ENCODE measurements at places on chromosomes 6 and 20.

- DNase-seq: no peak
These were observed 175.8 kb upstream of the SALL4 start for GRCh38 chr20:51978070-51978501.

GRCh38 chr6:84282550-84282949 lies 55.1 kb upstream of the CEP162 start:
- no peak for DNase-seq

GRCh38 chr6:23754197-23754596 lies 371.8 kb upstream of the NRSN1 start:
- no peak for DNase-seq

GRCh38 chr20:56002908-56003800 lies 2.2 kb downstream of the CBLN4 start:
- DNase-seq: no peak

DNA sequence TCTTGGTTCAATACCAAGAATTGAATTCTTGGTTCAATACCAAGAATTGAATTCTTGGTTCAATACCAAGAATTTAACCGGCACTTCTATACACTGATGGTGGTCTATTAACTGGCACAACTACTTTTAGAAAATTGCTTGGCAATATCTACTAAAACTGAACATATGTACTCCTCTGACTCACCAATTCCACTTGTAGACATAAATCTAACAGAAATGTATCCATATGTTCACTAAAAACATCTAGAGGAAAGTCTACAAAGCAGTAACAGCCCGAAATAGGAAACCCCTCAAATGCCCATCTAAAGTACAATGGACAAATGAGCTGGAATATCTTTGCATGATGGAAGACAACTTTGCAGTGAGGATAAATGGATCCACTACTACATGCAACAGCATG lies 71.9 kb downstream of the KIF16B start:
- DNase-seq: no peak

- no peak for DNase-seq
These were observed 186.7 kb upstream of the VGLL2 start for GRCh38 chr6:117078624-117079023.

DNA sequence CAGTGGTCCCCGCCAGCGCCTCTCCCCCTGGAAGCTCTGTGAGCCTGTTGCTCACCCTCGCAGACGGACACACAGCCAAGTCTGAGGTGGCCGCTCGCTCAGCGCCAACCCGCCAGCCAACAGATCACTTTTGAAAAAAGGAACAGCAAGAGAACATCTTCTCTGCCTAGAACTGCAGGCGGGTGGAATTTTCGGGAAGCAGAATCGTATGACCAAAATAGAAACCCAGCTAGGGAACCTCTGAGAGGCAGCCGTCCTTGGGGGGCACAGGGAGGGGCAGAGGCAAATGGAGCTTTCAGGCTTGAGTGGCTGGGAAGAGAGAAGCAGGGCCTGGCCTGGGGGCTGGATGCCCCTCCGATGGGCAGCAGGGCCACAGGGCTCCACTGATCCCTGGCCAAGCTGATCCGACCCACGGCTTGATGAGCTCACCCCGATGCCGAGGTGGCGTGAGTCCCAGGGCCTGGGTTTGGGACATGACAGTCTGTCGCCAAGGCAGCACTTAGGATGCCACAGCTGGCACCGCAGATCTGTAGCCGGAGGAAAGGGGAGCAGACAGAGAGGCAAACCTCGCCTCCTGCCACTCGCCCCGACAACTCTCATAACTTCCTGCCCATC lies 9.8 kb downstream of the NFATC2 start:
- DNase-seq: no peak

DNA sequence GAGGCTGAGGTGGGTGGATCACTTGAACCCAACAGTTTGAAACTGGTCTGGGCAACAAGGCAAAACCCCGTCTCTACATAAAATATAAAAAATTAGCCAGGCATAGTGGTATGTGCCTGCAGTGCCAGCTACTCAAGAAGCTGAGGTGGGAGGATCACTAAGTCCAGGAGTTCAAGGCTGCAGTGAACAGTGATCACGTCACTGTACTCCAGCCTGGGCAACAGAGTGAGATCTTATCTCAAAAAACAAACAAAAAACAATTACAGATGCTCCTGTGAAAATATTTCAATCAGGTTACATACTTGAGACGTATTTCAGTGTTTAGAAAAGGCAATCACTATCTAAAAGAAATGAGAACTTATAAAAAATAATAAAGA lies 33.8 kb downstream of the RANBP9 start:
- no peak for DNase-seq

GRCh38 chr6:41954668-41955067 lies 13.1 kb upstream of the CCND3 start:
- no peak for DNase-seq

DNA sequence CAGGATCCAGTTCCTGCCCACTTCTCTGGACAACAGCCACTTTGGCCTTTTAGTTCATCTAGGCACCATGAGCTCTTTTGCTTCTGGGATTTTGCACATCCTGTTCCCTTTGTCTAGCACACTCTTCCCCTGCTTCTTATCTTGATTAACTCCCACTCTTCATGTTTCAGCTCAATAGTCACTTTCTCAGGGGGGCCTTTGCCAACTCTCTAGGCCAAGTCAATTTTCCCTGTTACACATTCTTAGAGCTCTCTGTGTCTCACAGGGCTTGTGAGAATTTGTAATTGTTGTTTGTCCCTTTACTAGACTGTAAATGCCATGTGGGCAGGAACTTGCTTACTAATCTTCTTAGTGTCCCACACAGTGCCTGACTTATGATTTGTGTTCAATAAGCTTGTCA lies 58.1 kb upstream of the EPB41L1 start:
- DNase-seq: no peak

DNA sequence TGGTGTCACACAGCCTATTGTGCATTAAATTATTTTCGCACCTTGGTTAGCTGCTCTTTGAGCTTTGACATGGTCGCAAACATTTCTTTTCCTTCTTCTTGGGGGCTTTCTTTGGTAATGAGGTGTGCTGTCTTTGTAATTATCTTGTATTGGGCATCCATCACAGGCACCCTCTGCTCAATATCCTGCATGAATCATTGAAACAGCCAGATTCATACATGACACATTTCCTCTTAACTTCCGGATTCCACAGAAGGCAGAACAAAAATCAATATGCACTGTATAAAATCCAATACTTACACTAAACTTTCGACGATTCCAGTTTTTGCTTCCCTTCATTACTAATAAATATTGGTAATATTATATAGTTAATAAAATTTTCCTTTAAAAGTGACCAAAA lies 175.6 kb downstream of the SYNE1 start:
- no peak for DNase-seq

GRCh38 chr20:7798176-7798575 lies 142.1 kb downstream of the HAO1 start:
- no peak for DNase-seq

DNA sequence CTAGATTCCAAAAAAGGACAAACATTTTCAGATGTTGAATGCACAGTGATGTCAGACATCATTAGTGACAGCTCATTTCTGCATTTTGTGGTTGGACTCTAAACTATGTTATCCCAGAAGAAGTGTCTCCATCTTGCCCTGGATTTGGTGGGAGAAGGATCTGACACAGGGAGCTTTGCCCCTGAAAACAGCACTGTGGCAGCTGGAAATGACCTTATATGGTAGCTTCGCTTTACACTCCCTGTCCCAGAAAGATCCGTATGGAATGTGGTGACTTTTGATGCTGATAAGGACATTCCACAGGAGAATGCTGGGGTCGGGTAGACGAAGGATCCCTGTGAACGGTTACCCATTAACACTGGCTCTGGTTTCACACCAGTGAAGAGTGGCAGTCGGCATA lies 87.2 kb upstream of the EDN1 start:
- DNase-seq: no peak

GRCh38 chr6:167851370-167851952 lies 24.8 kb downstream of the AFDN start:
- no peak for DNase-seq

DNA sequence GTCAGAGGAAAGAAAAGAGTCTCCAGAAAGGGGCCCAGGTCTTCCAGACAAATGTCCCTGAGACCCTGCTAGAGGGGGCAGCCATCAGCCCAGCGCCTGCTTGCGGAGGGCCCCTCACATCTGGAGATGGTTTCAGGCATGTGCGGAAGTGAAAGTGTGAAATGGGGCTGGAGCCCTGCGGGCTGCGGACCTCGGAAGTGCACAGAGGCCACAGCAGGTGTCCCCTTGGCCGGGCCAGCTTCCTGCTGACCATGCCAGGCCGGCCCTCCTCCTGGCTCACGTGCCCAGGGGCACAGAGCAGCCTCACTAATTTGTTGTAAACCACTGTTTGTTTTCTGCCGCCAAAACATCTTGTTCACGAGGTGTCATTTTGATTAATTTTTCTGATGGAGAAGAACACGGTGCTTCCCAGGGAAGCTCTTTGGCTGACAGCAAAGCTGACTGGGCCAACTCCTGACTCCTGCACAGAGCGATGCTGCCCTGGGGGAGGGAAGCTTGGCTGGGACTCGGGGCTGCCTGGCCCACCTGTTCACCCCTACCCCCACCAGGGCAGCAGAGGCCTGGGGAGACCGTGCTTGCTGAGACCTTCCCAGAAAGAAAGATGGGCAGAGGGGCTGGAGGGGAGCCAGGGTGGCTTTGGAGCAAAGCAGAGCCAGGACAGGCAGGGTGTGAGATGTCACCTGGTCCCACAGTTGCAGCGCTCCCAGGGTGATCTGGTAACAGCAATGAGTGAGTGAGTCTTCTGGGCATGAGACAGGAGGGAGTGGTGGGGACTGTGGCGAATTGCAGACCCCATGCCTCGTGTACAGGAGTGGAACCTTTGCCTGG lies 54.2 kb downstream of the BCAS4 start:
- DNase-seq: no peak

DNA sequence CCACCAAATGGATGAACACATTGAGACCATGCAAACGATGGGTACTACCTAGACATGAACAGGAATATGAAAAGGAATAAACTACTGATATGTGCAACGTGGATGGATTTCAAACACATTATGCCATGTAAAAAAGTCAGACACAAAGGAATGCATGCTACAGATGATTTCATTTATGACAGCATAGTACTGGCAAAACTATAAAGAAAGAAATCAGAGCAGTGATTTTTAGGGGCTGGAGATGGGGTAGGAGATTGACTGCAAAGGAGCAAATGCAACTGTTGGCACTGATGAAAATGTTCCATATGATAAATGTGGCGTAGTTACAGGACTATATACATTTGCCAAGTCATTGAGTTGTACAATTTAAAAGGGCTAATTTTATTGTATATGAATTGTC lies 13.4 kb upstream of the COL12A1 start:
- DNase-seq: no peak

- DNase-seq: no peak
These were observed 118.8 kb upstream of the ZNF217 start for GRCh38 chr20:53712212-53712977.

DNA sequence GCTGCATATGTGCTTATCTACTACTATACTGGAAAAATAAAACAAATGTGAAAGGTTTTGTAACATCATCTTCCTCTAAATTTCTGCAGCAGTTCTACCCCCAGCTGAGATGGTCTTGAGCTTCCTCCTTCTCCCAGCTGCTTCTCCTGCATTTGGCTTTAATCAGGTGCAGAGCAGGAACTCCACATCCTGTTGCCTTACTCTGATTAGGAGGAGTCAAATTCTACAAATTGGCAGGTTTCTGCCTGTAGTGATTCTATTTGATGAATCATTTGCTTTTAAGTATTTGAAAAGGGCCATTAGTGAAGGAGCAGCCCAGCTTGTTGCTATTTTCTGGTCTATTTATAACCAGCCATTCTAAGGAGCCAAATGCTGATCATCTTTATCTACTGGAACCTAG lies 224.5 kb downstream of the GMDS start:
- no peak for DNase-seq

DNA sequence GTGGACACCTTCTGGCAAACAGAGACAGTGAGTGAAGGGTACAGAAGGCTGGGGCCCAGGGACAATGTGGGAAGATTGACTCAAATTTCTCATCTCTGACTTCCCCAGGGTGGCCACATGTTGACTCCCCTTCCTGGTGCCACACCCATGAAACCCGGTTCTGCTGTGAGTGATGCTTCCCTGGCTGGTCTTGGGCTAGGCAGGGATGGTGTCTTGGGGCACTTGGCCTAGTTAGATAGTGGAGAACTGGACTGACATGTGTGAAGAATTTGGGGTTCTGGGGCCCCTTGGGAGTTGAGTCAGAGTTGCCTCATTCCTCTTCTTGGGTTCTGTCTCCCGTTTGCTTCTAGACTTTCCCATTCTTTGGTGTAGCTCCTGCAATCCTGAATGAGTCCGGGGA lies 34.2 kb downstream of the GSS start:
- no peak for DNase-seq

DNA sequence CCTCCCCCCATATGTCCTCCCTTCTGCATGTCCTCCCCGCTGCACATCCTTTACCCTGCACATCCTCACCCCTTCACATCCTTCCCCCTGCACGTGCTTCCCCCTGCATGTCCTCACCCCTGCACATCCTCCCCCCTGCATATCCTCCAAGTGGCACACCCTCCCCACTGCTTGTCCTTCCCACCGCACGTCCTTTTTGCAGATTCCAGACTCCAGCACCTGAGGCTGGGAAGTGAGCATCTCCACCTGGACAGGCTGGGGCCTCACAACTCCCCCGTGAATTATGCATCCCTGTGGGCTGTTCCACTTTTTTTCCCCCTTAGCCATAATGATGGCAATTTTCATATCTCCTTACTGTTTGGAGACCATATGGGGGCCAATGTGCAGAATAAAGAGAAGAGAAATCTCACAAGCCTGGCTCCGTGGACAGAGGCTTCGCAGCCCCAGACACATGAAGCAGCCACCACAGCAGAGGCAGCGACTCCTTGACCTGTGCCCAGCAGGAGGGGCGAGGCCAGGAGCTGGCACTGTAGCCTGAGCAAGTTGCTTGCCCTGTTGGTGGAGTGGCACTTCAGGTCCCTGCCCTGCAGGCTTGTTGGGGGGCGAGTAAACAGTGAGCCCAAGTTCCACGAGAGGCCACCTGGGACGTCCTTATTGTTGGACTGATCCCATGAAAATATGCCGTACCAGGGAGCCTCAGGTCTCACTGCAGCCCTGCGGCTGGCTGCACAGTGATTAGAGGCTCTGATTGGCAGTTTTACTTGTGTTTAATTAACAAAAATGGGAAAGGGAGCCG lies 113.1 kb downstream of the SYNDIG1 start:
- no peak for DNase-seq

DNA sequence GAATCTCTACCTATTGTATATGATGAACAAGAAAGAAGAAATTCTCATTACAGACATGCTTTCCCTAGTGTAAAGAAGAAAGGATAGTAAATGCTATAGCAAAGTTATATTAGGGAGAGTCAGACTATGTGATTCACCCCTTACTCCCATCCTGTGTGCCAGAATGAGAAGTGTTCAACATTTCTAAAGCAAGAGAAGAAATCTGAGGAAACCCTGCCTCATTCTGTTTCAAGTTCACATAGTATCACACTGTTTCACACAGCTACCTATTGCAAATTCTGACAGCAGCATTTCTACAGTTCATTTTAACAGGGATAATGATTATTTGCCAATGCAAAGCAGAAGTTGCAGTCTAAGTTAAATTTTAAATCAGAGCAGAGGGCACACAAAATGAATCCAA lies 267.2 kb upstream of the TCF21 start:
- no peak for DNase-seq
